Upper lobe of right lung (tissue), 1 donor: ENCODE measurements at places on chromosomes 3 and 15. TPM values are rescaled to one million over a fixed set of nuclear protein-coding genes. Genes with fewer than 3 reads are reported as not detected.
A peak's percentile ranks its signal among the peaks of the same experiment; 100 is the strongest.

The CCDC39 gene
- total RNA-seq, result not detected

The ZWILCH gene
- 4.6 TPM for total RNA-seq

The GP9 gene
- 1.2 TPM for total RNA-seq

The SH3GL3 gene
- 3.4 TPM for total RNA-seq

The ZNF609 gene
- total RNA-seq, result 45.4 TPM

The SI gene
- total RNA-seq, result not detected

The SCN11A gene
- total RNA-seq, result 0.14 TPM

The ARNT2 gene
- 12.9 TPM for total RNA-seq

The CGNL1 gene
- 54.9 TPM for total RNA-seq

DNA sequence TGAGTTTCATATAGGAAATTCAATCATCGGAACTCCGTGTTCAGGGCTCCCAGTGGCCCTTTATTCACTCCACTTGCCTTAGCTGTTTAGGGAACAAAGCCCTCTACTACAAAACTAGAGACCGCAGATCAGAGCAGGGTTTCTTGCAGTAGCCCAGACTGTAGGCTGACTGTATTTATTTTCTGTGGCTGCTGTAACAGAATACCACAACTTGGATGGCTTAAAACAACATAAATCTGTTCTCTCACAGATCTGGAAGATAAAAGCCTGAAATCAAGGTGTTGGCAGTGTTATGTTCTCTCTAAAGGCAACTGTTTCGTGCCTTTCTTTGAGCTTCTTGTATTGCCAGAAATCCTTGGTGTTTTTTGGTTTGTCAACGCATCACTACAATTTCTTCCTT, 479.0 kb downstream of the AGBL1 start:
- DNase-seq, result no peak

- DNase-seq, result no peak
Measured at GRCh38 chr15:96327155-96327741, 3.3 kb upstream of the NR2F2 start.

GRCh38 chr3:125395091-125395490, 20.0 kb upstream of the ZNF148 start:
- DNase-seq, result no peak

DNA sequence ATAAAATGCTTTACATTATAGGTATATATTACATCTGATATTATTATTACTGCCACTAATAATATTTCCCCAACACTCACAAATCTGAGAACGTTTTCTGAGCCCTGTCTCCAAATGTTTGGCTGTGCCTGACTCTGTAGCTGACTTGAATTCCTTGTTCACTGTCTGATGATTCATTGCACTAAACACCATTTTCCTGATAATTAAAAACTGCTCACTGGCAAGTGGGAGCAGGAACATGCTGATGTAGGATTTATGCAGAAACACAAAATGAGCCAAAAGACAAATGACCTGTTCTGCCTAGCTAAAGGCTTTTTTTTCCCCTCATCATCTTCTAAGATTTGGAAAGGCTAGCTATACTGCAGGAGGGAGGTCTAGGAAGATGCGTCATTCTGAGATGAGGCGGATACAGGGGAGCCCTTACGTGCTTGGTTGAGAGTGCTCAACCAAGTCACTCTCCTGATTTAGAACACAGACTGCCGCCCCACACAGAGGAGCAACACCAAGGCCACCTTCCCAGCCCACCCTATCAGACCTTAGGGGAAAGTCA, 380.7 kb downstream of the EPHB1 start:
- no peak for DNase-seq

DNA sequence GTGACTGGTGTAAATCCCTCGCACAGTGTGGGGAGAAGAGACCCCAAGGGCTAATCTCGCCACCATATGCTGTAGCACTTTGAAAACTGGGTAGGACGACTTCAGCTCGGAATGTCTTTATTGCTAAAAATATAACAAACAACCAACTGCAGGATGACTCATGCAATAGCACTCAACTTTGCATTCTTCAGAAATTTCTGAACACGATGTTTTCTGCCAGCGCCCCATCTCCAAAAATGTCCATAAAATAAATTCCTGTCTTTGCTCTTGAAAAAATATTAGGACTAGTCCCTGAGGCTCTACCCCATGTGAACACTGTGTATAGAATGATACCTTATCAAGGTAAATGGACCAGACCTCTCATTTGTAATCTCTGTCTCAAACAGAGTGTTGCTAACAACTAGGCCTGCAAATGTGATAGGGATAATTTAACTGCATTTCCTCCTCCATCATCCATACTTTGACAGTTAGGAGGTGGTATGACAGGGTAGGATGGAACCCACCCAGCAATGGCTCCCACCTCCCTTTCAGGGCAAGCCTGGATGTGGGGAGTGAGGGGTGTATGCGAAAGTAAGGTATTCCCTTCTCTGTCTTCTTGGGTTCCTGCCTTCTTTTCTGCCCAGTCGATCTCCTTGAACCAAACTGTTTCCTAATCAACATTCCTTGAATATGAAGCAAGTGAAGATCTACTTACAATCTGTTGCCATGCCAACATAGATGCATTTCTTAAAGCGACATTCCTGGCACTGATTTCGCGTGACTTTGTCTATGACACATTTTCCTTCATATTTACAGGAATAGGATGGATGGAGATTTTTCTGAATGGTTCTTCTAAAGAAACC, 201.1 kb downstream of the NR1D2 start:
- DNase-seq, result no peak

GRCh38 chr3:88150371-88150770, 612 bp downstream of the C3orf38 start:
- no peak for DNase-seq

GRCh38 chr3:178699810-178700209, 163.6 kb downstream of the KCNMB2 start:
- DNase-seq, result peak; percentile 46

DNA sequence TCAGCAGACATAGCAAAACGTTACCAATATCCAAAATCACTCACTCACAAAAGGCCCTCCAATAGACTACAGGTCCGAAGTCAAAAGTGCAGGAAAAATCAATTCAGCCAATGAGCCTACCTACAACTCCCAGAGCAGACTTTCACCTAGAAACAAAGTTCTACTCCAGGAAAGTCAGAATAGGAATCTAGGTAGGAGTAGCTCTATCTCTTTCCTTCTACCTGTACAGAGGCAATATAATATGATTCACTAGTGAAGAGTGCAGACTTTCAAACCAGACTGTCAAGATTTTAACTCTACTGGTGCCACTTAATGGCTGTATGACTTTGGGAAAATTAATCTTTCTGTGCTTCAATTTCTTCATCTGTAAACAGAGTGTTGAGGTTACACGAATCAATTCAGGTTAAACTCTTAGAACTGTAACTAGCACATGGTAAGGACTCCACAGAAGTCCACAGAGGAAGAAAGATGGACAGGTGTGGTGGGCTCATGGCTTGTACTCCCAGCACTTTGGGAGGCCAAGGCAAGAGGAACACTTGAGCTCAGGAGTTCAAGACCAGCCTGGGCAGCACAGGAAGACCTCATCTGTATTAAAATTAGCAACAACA, 9.4 kb downstream of the DCUN1D1 start:
- DNase-seq, result no peak

DNA sequence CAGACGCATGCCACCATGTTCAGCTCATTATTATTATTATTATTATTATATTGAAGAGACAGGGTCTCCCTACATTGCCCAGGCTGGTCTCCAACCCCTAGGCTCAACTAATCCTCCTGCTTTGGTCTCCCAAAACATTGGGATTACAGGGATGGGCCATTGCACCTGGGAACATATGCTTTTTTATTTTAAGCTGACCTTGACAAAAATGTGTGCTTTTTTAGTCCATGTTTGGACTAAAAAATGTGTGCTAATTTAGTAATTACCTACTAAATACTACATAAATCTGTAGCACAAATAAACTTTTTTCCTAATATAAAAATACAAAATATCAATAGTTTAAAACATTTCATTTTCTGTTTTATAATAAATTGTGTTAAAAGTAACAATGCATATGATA, 693.2 kb downstream of the ROBO1 start:
- DNase-seq, result no peak

GRCh38 chr3:58006661-58007060, 1.6 kb upstream of the FLNB start:
- no peak for DNase-seq

DNA sequence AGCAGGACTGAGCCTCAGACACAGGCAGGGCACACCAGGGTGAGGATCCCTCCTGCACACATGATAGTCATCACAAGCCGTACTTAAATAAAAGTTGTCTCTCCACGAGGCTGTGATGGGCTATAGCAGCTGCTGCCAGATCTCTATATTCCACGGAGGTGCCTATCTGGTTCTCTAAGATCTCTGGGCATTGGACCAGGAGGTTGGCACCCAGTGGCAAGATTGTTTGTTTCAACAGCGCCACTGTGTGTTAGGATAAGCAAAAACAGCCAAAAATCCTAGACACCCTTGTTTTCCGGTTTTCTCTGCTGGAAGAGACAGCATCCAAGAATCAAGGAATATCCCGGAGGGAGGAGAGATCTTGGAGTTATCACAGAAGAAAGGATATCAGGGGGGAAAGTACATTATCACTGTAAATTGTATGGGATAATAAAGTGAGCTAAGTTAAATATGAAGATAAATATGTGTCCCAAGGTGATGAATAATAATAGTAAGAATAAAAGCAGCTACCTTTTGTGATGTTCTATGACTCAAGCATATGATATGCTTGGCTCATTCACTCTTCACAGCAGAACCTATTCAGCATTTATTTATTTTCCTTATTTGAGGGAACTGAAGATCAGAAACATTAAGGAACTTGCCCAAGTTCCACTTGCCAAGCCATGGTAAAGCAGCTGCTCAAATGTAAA, 90.6 kb upstream of the AKAP13 start:
- no peak for DNase-seq

DNA sequence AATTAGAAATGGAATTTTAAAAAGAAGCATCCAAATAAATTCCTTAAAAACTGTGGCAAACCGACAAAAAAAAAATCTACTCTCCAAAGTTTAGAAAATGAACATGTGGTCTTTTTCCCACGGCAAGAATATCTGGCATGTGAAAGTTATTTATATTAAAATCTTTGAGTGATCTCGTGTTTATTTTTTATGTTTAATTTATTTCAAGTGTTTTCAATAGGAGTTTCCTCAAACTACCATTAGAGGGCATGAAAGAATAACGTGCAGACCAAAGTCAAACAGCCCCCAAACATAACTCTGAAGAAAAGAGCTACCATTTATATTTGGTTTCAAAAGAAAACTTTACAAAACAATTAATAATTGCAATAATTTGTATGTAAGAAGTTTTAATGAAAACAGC, 286.4 kb downstream of the ZIC4 start:
- DNase-seq, result no peak

GRCh38 chr3:8458238-8458661, 43.4 kb upstream of the LMCD1 start:
- no peak for DNase-seq

DNA sequence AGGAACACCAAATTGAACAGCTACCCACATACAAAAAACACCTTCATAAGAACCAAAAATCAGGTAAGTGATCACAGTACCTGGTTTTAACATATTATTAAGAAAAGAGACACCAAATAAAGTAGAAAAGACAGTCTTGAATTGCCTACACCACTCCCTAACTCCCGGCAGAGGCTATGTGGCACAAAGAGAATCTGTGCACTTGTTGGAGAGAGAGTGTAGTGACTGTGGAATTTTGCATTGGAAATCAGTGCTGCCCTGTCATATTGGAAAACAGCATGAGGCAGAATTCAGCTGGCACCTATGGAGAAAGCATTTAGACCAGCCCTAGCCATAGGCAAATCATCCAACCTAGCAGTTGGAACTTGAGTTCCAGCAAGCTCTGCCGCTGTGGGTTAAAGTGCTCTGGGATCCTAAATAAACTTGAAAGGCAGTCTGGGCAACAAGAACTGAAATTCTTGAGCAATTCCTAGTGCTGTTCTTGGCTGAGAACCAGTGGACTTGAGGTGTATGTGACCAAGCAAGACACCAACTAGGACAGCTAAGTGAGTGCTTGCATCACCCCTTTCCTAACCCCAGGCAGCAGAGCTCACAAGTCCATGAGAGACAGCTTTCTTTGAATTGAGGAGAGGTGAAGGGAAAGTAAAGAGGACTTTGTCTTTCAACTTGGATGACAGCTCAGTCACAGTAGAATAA, 969.6 kb upstream of the ALCAM start:
- DNase-seq, result no peak

DNA sequence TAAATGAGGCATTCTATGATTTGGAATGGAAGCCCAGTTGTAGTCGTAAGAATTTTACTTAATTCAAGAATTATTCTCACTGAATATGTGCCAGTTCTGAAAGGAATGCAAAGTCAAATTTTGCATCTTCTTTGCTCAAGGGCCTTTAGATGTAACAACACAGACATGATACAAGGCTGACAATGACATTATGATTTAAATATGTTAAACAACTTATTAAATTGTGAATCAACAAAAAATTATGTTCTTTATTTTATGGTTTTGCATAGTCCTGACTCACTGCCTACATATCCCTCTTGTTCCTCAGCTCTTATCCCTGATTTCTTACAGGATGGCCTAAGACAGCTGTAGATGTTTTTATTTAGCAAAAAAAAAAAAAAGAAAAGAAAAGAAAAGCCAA, 170.9 kb upstream of the NR2E3 start:
- DNase-seq, result no peak

DNA sequence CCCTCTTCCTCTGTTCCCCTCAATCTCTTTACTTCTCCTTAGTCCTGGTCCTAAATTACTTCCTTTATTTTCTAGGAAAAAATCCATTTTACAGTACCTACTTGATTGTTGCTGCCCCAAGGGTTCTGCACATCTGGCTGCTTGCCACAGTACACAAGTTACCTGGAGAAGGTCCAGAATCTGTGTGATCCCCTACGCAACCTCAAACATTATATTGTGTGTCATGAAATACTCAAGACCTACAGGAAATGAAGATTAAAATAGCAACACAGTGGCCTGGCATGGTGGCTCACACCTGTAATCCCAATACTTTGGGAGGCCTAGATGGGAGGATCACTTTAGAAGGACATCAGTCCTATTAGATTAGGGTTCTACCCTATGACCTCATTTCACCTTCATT, 48.7 kb downstream of the PRKAR2A start:
- DNase-seq, result no peak

DNA sequence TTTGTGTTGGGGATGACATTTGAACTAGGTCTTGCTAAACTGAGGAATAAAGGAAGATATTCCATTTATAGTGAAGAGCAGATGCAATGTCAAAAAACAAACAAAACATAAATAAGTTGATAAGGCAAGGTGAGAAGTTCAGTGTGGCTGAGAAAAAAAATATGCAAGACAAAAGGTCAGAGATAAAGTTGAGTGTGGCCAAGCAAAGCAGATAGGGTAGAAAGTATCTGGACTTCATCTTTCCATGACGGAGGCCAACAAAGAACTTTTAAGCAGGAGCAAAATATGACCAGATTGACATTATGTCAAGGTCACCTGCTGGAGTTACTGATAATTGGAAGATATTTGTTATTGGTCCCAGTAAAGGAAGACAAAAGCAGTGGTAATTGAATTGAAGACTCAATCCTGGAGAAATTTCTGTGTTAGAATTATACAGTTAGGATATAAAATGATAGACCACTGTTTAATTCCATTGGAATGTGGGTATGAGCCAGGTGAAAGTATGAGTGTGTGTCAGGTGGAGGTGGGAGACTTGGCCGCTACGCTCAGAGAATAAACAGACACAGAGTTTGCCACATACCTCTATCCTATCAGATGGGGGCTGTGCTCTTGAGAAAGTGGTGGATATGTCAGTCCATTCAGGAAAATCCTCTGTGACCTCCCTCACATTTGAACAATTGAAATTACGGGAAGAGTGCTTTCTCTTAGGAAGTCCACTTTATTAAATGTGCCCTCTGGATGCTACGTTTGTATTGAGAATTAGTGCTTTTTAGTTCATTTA, 28.1 kb downstream of the ADIPOQ start:
- DNase-seq, result no peak

- DNase-seq, result no peak
Measured at GRCh38 chr3:190092250-190092649, 28.4 kb downstream of the P3H2 start.

- no peak for DNase-seq
Measured at GRCh38 chr3:172938788-172939187, 188.3 kb downstream of the ECT2 start.
